CD4-positive, alpha-beta T cell treated with Interferon alpha-2 for 1 hour (primary cell): ENCODE measurements at places on chromosomes 6 and 20.

GRCh38 chr6:45417436-45417835, 39.7 kb upstream of the SUPT3H start:
- no peak for DNase-seq

GRCh38 chr6:338815-339262, 46.6 kb downstream of the DUSP22 start:
- DNase-seq = no peak

DNA sequence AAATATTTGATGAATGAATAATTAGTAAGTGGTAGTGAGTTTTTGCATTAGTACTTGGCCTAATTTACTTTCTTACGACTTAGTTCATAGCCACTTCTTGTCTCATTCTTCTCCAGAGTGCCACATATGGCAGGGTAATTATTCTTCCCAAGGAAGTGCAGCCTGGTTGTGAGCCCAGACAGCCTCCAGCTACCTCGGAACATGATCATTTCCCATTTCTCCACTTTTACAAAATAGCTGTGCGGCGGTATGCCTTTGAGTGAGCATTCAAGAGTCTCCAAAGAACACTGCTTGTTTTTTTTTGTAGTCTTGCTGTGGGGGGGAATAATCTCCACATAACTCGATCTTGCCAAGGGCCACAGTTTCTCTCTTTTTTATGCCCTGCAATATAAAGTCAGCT, 765.0 kb downstream of the HDGFL1 start:
- no peak for DNase-seq

DNA sequence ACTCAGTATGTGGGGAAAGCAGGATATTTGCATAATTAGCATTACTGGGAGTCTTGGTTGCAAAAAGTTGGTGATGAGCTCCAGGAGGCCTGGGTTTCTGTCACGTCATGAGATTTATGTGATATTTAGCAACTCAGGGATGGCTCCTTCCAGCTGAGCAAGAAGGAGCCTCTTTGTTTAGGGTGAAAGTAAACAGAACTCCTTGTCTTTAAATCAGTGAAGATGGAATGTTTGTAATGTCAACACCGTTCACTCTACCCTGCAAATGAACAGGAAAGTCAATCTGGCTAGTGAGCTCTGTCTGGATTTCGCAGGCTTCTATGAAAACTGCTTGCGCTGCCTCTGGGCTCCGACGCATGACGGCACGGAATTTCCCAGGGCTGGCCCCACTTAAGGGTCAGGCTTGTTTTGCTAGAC, 86.9 kb downstream of the PXDC1 start:
- no peak for DNase-seq

DNA sequence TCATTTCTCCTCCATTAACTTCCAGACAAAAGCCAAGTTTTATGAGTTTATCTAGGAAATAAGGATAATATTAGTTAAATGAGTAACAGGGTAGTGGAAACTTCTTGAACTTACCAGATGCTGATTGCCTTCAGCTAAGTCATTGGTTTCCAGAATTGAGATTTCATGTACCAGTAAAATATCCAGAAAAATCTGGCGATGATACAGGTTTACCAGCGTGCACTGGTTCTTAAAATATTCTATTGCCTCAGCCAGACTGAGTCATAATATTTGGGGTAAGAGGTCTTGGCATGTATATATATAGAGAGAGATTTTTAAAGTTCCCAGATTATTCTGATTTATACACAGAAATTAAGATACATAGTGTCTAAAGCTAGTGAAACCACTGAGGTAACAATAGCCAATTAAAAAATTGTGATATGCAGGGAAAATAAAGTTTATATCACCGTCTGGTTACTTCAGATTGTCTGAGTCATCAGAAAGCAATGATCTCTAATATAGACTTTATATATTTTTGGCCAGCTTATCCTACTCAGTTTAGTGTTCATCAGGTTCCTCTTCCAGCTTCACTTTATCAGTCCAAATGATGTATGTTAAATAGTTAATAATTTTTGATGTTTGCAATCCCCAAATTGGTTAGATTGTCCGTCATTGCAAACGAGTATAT, 39.5 kb upstream of the SDHAF4 start:
- no peak for DNase-seq

GRCh38 chr6:44439270-44440045, 52.0 kb downstream of the CDC5L start:
- no peak for DNase-seq

DNA sequence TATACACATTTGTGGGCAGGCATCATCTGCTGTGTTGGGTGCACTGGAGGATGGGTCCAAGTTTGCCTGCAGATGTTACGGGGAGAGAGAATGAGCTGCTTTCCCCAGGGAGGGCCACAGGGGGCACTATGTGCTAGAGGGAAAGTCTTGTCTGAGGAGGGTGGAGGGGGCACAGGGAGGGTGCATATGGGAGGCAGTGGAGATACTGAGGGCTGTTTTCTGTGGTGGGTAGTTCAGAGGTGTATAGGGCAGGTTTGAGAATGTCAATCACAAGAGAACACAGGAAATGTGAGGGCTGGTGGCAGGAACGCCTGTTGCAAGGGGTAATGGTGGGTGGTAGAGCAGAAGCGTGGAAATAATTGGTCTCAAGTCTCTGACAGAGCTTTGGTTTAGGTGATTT, 7.7 kb upstream of the PTPRA start:
- DNase-seq = peak; percentile 23

DNA sequence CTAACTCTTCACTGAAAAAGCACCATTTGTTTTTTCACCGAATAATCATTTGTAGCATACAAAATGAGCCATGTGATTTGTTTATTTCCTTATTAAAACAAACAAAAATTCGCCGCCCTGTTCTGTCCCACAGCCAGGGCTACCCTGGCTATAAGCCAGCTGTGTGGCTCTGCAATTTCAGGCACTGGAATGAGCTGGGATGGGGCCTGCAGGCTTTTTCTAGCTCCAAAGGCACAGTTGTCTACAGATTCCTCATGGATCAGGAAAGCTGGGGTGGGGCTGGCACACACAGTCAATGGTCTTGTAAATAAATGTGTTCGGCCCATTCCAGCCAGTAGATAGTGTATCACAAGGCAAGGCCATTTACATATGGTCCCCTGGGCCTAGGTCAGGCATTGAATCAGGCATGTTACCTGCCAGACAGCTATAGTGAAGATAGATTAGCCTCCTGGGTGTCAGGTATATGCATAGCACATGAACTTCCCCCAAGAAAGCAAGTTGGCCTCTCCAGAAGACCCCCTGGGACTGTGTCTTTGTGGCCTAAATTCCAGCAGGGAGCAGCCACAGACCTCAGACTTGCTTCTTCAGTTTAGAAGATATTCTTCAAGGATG, 608.9 kb downstream of the MAFB start:
- DNase-seq = no peak

DNA sequence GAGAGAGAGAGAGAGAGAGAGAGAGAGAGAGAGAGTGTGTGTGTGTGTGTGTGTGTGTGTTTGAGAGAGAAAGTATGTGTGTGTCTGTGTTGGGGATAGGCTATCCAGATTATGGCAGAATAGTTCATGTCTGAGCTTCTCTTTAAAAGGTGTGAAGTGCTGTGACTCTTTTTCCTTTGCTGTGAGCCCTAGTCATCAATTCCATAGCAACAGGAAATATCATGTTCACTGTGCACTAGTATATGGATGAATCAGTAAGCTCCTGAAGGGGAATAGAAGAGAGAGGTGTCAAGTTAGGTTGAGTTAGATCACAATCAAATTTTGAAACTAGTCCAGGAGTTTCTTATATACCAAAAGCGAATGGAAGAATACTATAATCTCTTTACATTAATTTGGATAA, 318.7 kb downstream of the RFPL4B start:
- no peak for DNase-seq

- no peak for DNase-seq
Measured at GRCh38 chr6:132760256-132760655, 2.6 kb upstream of the VNN2 start.

- DNase-seq = no peak
Measured at GRCh38 chr6:125717120-125717731, 32.2 kb upstream of the HEY2 start.

- DNase-seq = peak; percentile 94
Measured at GRCh38 chr6:31575335-31575901, at the start of gene TNF. Gene TNF (plus strand): TSS chr6:31575565. CDS start chr6:31575742, 177 bp downstream.

DNA sequence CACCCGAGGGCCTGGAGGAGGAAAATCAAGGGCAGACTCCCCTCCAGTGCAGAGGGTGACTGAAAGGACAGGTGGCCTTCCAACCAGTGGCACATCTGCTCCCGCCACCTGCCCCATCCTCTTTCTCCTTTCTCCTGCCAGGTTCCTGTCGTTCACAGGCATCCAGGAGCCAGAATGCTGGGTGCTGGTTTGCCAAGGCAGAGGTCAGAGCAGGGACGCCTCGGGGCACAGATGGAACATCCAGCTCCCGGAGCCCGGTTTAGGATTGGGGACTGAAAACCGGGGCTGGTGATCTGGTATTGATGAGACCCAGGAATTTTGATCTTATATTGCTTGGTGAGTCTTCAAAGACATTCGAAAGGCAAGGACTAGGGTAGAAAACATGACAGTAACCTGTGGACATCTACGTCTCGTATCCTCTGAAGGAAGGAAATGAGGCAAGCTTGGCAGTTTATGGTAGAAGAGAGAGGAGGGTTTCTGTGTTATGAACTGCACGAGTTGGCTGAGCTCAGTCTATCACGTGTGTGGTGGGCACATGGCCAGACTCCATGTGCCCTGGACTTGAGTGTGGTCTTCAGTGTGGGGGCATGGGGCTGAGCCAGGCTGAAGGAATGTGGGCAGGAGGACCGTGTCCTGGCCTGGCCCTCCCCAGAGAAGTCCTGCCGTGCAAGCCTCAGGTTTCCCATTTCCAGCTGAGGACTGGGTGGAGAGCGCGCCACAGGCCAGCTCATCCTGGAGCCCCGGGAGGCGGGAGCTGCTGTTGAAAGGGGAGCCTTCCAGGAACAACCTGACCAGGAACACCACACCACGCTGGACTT, 74.2 kb downstream of the IRF4 start:
- DNase-seq = no peak
